ENCODE measurements at places on chromosomes 3 and 15. TPM values are rescaled to one million over a fixed set of nuclear protein-coding genes. Genes with fewer than 3 reads are reported as not detected.

DNA sequence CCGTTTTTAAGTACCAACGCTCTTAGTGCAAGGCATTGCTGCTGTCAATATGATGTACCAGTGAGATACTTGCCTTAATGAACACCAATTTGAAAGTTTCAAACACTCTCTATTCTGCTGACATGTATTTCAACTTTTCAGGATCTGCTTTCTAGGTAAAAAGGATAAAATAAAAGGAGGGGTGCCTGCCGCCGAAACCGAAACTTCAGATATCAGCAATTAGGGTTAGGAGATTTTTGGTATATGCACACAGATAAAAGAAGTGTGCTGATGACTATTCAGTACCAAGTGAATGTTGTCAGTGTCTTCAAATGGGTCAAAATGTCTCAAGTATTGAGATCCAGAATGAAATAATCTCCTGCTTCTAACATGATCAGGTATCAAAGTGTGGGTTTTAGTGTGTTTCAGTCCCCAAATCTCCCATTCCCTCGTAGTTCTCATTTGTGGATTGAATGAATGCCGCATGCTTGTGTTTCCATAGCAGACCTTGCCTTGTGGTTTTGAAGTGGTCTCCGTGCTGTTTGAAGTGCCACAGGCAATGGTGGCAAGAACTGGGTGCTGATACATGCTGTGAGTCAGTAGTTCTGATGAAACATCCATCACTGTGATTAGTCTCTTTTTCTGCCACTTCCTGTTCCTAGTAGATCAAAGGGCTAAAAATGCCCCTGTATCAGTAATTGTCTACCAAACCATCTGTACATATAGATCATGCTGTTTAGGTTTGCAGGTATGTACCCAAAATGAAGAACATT, 22.5 kb downstream of the CHST14 start:
- H3K4me1 ChIP-seq = peaks cover 4% of the 10 kb centered on the region
- no peaks in the 10 kb centered on the region for H3K36me3 ChIP-seq
- no peak overlapping the region for H3K27ac ChIP-seq
- no peak overlapping the region for H3K4me3 ChIP-seq

DNA sequence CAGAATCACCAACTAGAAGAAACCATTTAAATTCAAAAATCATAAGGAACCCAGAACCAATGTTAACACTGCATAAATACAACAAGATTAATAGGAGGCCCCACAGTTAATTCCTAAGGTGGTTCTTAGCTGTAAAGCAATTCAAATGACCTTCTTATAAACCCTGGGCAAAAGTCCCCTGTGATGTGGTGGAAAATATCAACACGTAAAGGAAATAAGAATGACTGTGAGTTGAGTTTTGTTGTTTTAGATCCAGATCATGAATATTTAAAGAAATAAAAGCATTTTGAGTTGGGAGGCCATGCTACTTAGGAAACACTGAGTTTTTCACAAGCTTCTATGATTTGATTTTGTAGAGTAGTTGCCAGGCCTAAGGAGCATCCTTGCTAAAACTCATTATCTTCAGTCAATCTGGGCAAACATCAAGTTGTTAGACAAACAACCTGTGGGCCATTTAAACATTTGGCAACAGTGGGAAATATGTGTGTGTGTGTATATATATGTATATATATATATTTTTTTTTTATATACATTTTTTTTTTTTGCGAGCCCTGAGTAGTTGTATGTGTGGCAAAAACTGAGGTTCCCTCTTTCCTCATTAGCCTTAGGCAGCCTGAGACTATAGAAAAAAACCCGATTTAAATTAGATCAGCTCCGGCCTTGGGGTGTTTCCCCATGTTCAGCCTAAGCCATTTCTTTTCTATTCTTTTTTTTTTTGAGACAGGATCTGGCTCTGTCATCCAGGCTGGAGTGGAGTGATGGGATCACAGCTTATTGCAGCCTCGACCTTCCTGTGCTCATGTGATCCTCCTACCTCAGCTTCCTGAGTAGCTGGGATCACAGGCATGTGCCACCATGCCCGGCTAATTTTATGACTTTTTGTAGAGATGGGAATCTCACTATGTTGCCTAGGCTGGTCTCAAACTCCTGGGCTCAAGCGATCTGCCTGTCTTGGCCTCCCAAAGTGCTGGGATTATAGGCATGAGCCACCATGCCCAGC, 8.0 kb upstream of the PXK start:
- H3K27ac ChIP-seq = no peak overlapping the region
- no peaks in the 10 kb centered on the region for H3K27me3 ChIP-seq
- H3K4me1 ChIP-seq = peaks cover 9% of the 10 kb centered on the region
- H3K4me3 ChIP-seq = no peak overlapping the region
- DNase-seq = no peak

GRCh38 chr3:105436687-105437086, 70.0 kb downstream of the ALCAM start:
- H3K4me1 ChIP-seq = no peaks in the 10 kb centered on the region
- H3K4me3 ChIP-seq = no peak overlapping the region
- DNase-seq = no peak
- no peak overlapping the region for H3K27ac ChIP-seq
- no peaks in the 10 kb centered on the region for H3K27me3 ChIP-seq
- H3K36me3 ChIP-seq = no peaks in the 10 kb centered on the region

DNA sequence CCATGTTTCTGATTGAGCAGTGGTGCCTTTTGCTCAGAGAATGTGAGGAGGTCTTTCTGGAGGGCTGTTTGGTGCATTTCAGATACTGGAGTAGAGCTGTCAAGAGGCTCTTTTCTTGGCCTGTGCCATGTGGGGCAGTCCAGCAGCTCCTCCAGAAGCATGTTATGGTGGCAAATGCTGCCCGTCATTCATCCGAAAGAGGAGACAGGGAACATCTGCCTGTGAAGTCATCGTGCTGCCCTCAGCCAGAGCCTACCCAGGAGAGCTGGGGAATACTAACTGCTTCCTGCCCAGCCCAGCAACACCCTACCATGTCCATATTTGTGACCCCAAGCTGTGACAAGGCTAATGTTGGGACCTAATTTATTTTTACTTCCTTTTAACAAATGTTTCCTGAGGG, 82.2 kb upstream of the SLC6A6 start:
- no peak for DNase-seq
- H3K27me3 ChIP-seq = peaks cover 3% of the 10 kb centered on the region
- H3K4me1 ChIP-seq = no peaks in the 10 kb centered on the region

- no peak overlapping the region for H3K4me3 ChIP-seq
- H3K27me3 ChIP-seq = no peaks in the 10 kb centered on the region
- H3K36me3 ChIP-seq = no peaks in the 10 kb centered on the region
- no peaks in the 10 kb centered on the region for H3K4me1 ChIP-seq
Measured at GRCh38 chr3:147305533-147306250, 100.7 kb downstream of the ZIC4 start.

GRCh38 chr3:81908561-81908960, 147.1 kb upstream of the GBE1 start:
- H3K27ac ChIP-seq = no peak overlapping the region
- H3K4me3 ChIP-seq = no peak overlapping the region
- DNase-seq = no peak
- no peaks in the 10 kb centered on the region for H3K36me3 ChIP-seq
- H3K4me1 ChIP-seq = no peaks in the 10 kb centered on the region

MUC20 gene
- 0.25 TPM for total RNA-seq

WDR49 gene
- not detected for total RNA-seq
